ENCODE measurements at places on chromosomes 12 and 14. TPM values are rescaled to one million over a fixed set of nuclear protein-coding genes. Genes with fewer than 3 reads are reported as not detected.

- H3K27ac ChIP-seq = peak overlapping the region; percentile 77
- H3K4me1 ChIP-seq = no peaks in the 10 kb centered on the region
- H3K36me3 ChIP-seq = no peaks in the 10 kb centered on the region
Observed at GRCh38 chr12:12741660-12742059, 24.5 kb downstream of the CDKN1B start.

GRCh38 chr14:68794130-68794850, 1.4 kb upstream of the ZFP36L1 start:
- DNase-seq = peak; percentile 92
- H3K4me3 ChIP-seq = peak overlapping the region; percentile 94
- no peaks in the 10 kb centered on the region for H3K27me3 ChIP-seq
- no peaks in the 10 kb centered on the region for H3K4me1 ChIP-seq
- peak overlapping the region; percentile 99 for H3K27ac ChIP-seq

DNA sequence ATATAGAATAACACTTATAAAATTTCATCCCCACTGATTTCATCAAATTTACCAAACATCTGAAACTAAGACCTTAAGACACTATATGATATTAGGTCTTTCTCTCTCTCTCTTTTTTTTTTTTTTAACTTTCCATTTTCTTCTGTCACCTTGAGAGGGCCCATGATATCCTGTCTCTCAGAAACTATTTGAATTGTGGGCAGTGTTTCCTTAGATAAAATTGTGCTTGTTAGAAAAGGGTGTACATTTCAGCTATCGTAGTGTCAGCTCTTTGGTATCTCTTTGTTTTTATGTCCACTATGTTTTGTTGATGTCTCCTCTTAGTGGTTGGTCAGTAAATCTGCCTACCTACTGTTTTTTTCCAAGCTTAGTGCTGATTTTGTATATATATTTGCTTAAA, 23.8 kb downstream of the DNM1L start:
- H3K27me3 ChIP-seq = no peaks in the 10 kb centered on the region
- no peaks in the 10 kb centered on the region for H3K4me1 ChIP-seq
- H3K36me3 ChIP-seq = no peaks in the 10 kb centered on the region
- no peak for DNase-seq

DNA sequence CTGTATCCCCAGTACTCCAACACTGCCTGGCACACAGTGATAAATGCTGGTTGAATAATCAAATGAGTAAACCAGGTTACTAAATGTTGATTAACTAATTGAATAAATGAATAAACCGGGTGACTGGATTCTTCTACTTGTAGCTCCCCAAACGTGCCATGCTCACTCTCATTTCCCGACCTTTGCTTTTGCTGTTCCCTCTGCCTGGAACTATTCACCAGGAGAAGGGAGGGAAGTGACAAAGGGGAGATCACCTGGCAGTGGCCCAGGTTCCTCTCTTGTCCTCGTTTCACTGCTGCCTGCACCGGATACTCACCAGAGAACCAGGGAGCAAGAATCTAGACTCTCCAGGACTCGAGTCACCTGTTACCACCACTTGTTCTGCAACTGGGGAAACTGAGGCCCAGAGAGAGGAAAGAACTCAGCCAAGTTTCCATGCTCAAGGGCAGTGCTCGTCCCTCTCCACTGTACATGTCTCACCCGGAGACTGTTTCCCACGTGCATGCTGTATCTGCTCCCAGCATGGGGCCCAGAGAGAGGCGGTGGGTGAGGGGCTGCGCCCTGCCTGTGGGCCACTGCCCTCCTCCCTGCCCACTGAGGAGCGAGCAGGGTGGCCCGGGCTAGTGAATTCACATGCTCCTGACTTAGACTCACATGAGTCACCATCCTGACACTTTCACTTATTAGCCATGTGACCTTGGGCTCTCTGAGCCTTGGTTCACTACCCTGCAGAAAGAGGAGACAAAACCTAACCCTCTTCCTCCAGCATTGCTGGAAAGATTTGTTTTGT, 17.7 kb upstream of the POP5 start:
- no peak overlapping the region for H3K4me3 ChIP-seq
- no peak for DNase-seq
- peaks cover 6% of the 10 kb centered on the region for H3K27me3 ChIP-seq
- H3K27ac ChIP-seq = no peak overlapping the region
- H3K36me3 ChIP-seq = no peaks in the 10 kb centered on the region

- no peaks in the 10 kb centered on the region for H3K36me3 ChIP-seq
- no peak overlapping the region for H3K4me3 ChIP-seq
- no peaks in the 10 kb centered on the region for H3K27me3 ChIP-seq
- no peaks in the 10 kb centered on the region for H3K4me1 ChIP-seq
- no peak overlapping the region for H3K27ac ChIP-seq
Observed at GRCh38 chr12:43062201-43062895, 472.8 kb upstream of the PRICKLE1 start.

- no peak overlapping the region for H3K4me3 ChIP-seq
- H3K4me1 ChIP-seq = no peaks in the 10 kb centered on the region
- DNase-seq = no peak
- no peak overlapping the region for H3K27ac ChIP-seq
- no peaks in the 10 kb centered on the region for H3K27me3 ChIP-seq
Observed at GRCh38 chr12:98058838-98059237, 456.6 kb upstream of the TMPO start.

The CACNA1C gene
- total RNA-seq = 77.6 TPM

GRCh38 chr12:63930971-63931370, 86.5 kb downstream of the SRGAP1 start:
- no peak overlapping the region for H3K27ac ChIP-seq
- no peaks in the 10 kb centered on the region for H3K4me1 ChIP-seq
- H3K36me3 ChIP-seq = no peaks in the 10 kb centered on the region
- H3K27me3 ChIP-seq = no peaks in the 10 kb centered on the region
- no peak for DNase-seq

DNA sequence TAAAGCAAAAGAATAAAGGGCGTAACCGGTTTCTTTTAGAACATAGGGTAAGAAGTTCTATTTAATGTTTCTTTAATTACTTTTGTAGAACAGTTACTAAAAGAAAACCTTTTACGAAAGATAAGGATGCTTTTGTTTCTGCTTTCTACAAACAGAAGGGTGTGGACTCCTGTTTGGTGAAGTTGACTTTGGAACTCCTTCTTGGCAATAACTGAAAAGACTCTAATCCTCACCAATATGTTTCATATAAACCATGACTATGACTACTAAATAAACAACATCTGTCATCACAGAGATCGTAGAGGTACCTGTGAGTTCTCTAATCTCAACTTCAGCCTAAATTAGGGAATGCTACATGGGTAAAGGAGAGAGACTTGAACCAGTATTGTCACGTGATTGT, 210.8 kb upstream of the FLRT2 start:
- H3K4me1 ChIP-seq = no peaks in the 10 kb centered on the region
- no peak overlapping the region for H3K4me3 ChIP-seq
- no peak for DNase-seq
- H3K27me3 ChIP-seq = no peaks in the 10 kb centered on the region
- no peaks in the 10 kb centered on the region for H3K36me3 ChIP-seq
